ENCODE measurements at places on chromosomes 4 and X.

DNA sequence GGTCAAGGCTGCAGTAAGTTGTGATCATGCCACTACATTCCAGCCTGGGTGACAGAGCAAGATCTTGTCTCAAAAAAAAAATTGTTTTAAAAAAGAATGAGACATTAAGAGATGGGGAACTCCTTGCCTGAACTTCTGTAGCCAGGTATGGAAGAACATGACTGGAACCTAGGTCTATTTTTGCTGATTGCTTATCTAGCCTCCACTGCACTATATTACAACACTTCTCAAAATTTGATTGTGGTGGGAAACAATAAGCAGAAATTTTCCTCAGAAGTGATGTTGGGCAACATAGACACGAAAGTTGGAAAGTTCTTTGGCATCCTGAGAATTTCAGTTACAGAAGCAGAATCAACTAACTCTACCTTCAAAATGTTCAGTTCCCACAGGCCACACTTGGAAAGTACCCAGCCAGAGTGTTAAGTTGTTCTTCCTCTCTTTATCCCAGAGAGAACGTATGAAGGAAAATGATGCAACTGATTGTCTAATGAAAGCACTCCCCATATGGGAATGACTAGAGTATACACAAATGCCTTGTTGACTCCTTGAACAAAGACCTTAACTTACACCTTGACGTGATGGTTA lies 50.0 kb downstream of the LUZP4 start:
- DNase-seq, result no peak

GRCh38 chrX:148854306-148854705 lies 353.9 kb downstream of the AFF2 start:
- DNase-seq, result no peak

GRCh38 chrX:101550751-101551379 lies 518 bp downstream of the ARMCX1 start:
- DNase-seq, result no peak

DNA sequence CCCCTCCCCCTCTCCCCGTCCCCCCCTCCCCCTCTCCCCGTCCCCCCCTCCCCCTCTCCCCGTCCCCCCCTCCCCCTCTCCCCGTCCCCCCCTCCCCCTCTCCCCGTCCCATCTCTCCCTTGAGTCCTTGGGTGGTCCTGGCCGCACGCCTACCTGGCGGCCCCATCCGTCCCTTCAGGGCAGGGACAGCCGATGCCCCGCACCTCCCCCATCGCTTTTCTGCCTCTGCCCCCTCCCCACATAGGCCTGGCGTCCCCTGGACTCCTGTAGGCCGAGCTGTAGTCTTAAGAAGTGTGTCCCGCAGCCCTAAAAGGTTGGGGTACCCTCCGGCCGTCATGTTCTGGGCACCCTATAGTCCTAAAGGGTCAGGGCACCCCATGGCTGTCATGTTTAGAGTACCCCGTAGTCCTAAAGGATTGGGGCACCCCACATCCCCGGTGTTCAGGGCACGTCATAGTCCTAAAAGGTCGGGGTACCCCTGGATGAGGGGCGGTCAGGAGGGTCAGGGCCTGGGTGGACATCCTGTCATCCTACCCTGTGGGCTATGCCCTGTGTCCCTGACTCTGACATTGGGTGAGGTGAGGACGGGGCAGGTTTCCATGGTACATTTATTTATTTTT lies 10.8 kb upstream of the GTPBP6 start:
- peak; percentile 60 for DNase-seq

All from chondrocyte (in vitro differentiated cells).